ENCODE measurements at places on chromosomes 1 and 21. TPM values are rescaled to one million over a fixed set of nuclear protein-coding genes. Genes with fewer than 3 reads are reported as not detected.

SERPINC1 gene
- not detected for total RNA-seq

TRIM45 gene
- total RNA-seq: 7.0 TPM

DNA sequence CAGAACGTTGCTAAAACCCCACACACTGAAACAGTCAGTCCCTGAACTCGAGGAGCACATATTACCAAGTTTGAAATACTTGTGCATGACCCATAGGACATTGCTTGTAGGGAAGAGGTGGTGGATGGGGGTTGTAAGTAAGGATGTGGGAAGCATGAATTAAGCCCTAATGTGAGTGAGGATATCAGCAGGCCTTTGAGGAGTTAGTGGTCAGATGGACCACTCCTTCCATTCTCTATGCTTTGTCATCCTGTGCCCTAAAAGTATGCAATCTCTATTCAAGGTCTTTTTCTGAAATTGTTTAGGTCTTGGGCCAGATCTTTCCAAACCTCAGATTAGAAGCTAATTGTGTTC is 70.9 kb upstream of the SAMSN1 start:
- no peak for DNase-seq

- DNase-seq: no peak
Observed at GRCh38 chr1:165842671-165843129, 15.3 kb downstream of the UCK2 start.

ETV3 gene
- 52.3 TPM for total RNA-seq

C1orf141 gene
- not detected for total RNA-seq

JUN gene
- total RNA-seq: 56.3 TPM

DNA sequence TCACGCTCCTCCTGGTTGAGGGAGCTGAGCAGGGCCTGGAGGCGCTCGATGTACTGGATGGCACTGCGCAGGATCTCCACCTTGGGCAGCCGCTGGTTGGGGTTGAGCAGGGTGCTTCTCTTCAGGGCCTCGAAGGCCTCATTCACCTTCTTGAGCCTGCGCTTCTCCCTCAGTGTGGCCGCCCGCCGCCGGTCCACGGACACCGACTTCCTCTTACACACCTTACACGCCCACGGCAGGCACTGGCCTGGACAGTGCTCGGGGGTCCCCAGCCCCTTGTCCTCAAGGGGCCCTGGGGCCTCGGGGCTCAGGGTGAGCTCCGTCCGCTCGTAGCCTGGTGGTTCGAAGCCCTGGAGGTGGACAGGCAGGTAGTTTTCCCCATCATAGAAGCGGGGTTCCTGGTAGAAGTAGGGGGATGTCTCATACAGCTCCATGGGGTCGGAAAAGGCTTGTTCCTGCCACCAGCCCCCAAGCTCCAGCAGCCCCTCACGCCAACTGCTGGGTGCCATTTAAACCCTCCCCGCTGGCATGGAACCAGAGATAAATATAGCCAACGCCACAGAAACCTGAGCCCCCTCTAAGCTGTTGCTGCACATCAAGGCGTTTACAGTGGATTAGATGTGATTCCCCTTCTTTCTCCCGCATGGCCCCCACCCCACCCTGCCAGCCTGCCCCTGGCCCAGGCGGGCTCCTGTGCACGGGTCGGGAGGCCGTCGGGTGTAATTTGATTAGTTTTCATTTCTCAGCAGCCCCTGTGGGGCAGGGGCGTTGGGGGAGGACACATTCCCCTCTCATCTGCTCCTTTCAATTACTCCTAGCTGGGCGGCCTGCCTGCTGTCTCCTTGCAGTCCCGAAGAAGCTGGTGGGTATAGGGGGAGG is at the start of gene MYOG:
TSS of gene MYOG (minus strand) at position 485 of the 879 bp plus-strand sequence. CDS start at position 434, 51 bp downstream.
- no peak for DNase-seq

MCOLN2 gene
- total RNA-seq: 0.64 TPM
